ENCODE measurements at places on chromosomes 6 and 20.

- DNase-seq: no peak
Measured at GRCh38 chr6:26170181-26170580, 83.0 kb downstream of the HFE start.

GRCh38 chr20:35595901-35596300, 19.7 kb upstream of the SPAG4 start:
- no peak for DNase-seq

DNA sequence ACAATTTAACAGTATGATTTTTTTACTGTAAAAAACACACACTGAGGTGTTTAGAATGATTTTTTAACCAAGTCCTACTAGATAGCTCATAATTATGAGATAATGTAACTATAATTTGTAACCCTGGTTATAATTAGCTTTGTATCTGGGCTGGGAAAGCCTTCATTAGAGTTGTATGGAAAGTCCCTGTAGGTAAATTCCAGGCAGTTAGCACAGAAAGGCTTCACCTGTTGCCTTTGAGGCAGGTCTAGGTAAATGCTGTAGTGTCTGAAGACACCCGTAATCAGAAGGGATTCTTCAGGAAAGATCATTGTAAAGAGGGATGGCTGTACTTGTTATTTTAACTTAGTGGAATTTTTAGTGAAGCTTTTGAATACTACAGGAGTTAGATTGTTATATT, 1.9 kb downstream of the TMEM200A start:
- DNase-seq: no peak

GRCh38 chr6:112764377-112764776, 417.2 kb downstream of the RFPL4B start:
- DNase-seq: no peak

- DNase-seq: no peak
Measured at GRCh38 chr20:57713505-57713903, 3.7 kb upstream of the PMEPA1 start.

DNA sequence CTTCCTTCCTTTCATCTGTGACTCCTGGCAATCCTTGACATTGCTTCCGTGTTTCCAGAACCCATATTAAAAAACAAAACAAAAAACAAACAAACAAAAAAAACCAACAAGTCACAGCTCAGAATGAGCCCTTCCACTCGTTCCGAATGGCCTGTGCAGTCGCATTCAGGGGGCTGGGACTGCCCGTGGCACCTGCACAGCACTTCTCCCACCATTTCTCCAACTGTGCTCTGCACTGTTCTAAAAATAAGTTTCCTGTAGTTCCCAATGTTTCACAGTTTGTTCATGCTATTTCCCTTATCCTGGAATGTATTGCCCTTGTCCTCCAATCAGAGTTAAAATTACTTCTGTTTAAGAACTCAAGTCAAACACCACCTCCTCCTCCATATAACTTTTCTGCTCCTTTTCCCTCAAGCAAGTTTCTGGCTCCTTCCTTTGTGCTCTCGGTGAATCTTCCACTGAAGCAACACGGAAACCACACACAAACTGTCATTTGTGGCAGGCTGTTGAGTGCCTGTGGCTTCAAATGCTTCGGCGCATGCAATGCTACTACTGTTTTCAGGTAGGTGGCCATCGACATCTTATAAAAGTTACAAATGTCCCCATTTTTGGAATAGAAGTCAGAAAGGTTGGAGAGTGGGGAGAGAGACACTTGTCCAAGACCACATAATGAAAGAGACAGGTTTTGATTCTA, 57.7 kb downstream of the PDE10A start:
- DNase-seq: no peak

DNA sequence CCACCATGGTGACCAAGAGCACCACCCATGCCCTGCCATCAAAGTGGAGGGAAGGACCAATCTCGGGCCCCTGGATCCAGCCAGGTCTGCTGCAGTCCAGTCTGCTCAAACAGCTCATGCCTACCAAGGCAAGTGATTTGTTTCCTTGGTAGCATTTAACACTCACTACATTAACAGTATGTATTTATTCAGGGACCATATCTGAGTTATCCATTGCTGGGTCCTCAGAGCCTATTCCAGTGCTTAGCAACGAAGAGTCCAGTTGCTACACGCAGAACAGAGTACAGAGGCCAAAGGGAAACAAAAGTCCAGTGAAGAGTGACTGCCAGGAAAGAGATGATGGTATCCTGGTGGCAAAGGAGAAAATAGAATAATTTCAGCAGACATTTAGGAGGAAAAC, 352.2 kb downstream of the PTPRT start:
- no peak for DNase-seq

DNA sequence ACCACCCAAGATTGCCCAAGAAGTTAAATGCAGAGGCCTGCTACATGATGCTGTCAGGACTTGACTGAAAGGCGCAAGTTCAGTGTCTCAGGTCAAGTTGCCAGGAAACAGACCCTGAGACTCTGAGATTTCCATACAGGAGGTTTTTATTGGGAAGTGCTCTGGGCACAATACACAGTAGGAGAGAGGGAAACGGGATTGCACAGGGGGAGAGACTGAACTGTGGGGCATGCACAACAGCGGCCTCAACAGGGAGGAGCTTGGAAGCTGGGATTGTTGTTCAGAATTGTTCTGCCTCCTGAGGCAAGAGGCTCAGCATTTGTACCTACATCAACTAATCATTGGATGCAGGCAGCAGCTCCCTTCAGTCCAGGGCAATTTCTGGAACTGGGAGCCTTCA, 6.7 kb downstream of the STX11 start:
- no peak for DNase-seq

- no peak for DNase-seq
Measured at GRCh38 chr20:50592282-50593004, 82.3 kb downstream of the PTPN1 start.

GRCh38 chr6:35024551-35025054, 116.5 kb downstream of the TCP11 start:
- DNase-seq: no peak

DNA sequence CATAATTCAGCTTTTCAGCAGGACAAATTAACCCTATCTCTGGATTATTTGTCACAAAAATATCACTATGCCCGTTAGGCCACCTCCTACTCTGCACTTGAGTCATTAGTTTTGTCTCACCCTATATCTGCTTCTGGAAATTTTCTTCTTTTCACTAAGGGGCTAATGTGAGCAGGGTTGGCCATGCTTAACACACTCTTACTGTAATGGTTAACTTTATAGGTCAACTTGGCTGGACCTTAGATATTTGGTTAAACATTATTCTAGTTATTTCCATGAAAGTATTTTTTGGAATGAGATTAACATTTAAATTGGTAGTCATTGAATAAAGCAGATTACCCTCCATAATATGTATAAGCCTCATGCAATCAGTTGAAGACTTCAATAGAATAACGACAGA, 394.6 kb upstream of the PTCHD4 start:
- no peak for DNase-seq

- DNase-seq: no peak
Measured at GRCh38 chr6:13217206-13217905, 111.0 kb downstream of the TBC1D7 start.

- no peak for DNase-seq
Measured at GRCh38 chr6:149478631-149479314, 6.0 kb downstream of the ZC3H12D start.

DNA sequence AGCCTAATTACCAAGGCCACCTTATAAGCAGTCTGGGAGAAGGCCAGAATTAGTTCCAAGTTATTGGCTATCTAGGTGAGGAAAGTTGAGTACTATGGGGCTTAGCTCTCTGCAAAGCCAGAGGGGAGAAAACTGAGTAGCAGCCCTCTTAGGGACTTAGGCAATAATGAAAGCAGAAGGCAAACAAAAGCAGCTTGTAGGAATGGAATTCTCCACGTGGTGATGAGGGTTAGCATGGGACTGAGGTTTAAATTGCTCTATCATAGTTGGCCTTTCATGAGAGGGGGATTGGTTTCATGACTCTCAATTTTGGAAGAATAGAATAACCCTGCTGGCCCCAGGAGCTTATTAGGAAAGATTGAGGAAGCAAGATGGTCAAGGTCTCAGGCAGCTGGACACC, 7.0 kb upstream of the UBE2J1 start:
- DNase-seq: no peak

- no peak for DNase-seq
Measured at GRCh38 chr6:79468587-79468986, 68.6 kb downstream of the LCA5 start.

GRCh38 chr6:39327507-39327906, 5.0 kb upstream of the KCNK16 start:
- no peak for DNase-seq
